ENCODE measurements at places on chromosomes 12 and 14.
A peak's percentile ranks its signal among the peaks of the same experiment; 100 is the strongest.

GRCh38 chr14:74843653-74844052 lies 32.3 kb downstream of the PROX2 start:
- peak; percentile 84 for DNase-seq

GRCh38 chr12:62802984-62803383 lies 132.0 kb downstream of the PPM1H start:
- peak; percentile 45 for DNase-seq

- no peak for DNase-seq
These were observed 3.6 kb downstream of the TNFAIP2 start for GRCh38 chr14:103126873-103127304.

DNA sequence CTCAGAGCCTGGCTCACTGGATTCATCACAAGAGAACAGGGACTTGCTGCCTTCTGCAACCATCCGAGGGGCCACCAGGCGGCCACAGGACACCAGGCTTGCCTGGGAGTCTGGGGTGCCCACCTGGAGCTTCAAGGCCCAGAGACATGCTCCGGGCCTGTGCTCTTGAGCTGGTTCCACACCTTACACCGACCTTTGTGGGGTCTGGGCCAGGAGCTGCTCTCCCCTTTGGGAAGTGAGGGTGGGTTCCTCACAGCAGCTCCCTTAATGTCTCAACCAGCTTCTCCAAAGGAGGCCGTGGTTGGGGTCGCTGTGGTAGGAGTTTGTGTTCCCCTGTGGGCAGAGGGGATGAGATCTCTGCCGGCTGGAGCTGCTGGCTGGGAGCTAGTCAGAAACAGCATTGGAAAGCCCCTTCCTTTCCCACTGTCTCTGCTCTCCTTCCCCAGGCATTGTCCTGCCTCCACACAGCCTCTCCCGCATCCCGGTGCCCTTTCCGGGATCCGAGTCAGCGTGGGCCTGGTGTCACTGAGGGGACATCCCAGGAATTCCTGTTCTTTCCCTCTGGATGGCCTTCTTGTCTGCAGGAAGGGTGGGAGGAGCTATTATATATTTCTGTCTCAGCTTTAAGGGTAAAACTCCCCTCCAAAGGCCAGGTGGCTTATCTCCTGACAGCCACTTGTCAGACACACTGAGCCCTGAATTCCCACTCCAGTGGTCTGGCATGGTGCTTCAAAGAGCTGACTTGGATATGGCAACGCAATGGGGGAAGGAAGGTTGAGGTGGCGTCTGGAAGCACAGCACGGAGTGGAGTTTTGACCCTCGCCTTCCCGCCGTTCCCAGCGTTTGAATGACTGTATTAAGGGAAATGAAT lies 5.1 kb upstream of the PAPLN start:
- DNase-seq: no peak

DNA sequence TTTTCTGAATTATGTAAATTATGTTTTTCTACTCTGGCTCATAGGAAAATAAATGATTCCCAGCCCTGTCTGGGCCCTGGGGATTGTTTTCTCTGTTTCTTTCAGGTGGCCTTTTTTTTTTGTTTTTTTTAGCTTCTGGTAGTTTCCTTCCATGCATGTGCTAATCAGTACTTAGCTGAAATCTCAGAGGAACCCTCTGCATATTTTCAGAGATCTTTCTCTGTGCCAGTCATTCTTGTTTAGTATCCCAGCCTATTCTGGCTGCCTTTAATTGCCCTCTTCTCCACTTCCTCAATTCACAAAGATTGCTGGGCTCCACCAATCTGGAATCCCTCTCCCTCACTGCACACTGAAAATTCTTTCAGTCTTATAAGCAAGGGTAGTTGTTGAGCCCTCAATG lies 46.9 kb downstream of the CNOT2 start:
- no peak for DNase-seq

GRCh38 chr14:61031026-61031425 lies 50.0 kb downstream of the SLC38A6 start:
- DNase-seq: no peak

- peak; percentile 81 for DNase-seq
These were observed 110.2 kb downstream of the PLEKHA5 start for GRCh38 chr12:19239616-19240234.

GRCh38 chr12:52258335-52258901 lies 16.0 kb upstream of the KRT86 start:
- DNase-seq: no peak

GRCh38 chr12:57697076-57697475 lies 3.1 kb downstream of the OS9 start:
- DNase-seq: no peak

DNA sequence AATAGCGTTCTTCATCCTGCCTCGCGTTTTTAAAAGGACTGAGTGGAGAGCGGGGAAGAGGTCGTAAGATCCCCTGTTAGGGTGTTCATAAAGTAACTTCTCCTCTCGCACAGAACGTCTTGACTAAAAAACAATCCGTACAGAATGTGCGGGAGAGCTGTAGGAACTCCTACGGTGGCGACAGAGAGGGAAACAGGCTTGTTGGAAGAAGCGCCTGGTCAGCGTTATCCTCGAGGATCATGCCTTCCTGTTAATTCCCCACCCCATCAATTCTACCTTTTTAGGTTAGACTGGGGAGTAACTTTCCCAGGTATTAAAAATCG lies 399 bp upstream of the WASHC4 start:
- DNase-seq: peak; percentile 67

DNA sequence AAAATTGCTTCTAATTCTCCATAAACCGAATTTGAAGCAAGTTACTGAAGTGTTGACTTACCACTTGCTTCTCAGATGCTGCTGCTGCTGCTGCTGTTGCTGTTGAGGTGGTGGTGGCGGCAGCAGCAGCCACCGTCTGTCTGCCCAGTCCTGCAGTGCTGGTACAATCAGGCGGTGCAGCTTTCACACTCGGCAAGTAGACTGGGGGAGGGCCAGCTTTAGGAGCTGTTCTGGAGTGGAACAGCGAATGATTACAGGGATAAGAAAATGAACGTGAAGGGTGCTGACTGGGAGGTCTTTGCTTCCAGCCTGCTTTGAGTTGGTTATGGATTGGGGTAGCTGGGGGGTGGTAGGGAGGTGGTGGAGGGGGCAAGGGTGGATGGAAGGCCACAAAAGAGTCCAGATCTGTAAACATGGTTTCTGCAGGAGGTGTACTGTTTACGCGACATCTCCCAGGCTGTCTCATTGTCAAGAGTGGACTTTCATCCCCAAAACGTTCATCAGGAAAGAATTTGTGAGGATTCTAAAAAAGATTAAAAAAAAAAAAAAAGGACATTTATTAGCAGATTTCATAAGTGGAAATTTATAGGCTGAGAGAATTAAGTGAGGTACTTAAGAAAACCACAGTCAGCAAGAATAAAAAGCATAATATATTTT lies 38.8 kb downstream of the UBR7 start:
- no peak for DNase-seq

- DNase-seq: no peak
These were observed 1.3 kb upstream of the DYRK2 start for GRCh38 chr12:67647181-67647798.

GRCh38 chr12:93039930-93040329 lies 110.8 kb upstream of the EEA1 start:
- no peak for DNase-seq

DNA sequence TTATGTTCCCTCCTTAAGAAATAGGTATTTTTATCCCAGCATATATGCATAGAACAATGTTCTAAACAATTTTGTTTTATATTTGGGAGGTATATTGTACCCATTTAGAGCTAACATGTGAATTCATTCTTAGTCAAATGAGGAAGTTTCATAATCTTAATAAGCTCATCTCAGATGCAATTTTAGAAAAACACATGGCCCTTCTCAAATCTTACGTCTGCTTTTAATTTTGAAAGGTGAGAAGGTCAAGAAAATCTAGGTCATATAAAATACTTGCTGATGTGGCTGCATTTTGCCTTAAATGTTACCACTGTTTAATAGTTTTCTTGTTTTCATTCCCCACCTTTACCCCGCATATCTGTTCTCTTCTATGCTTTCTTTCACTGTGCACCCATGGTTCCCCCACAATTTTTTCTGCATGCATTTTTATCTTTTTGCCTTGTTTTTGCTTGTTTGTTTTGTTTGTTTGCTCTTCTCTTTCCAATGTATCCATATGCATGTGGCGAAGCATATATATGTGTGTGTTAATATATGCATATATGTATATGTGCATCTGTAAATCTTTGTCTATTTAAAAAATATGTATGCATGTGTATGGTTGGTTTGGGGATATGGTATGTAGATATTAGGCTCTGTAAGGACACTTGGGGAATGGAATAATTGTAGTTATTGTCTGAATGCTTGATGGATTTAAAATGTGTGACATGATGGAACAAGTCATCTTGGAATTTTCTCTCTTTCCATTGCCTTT lies 317.1 kb downstream of the BCAT1 start:
- no peak for DNase-seq

GRCh38 chr12:4943938-4944284 lies 34.2 kb downstream of the KCNA1 start:
- no peak for DNase-seq

Data from fibroblast of the aortic adventitia (primary cell).